ENCODE measurements at places on chromosomes 1 and 21.

- DNase-seq: no peak
Observed at GRCh38 chr1:77434967-77435366, 153.1 kb downstream of the AK5 start.

GRCh38 chr1:116806671-116807070 lies 52.4 kb downstream of the CD2 start:
- no peak for DNase-seq

GRCh38 chr1:192153276-192153675 lies 5.0 kb upstream of the RGS18 start:
- DNase-seq: peak; percentile 41

- DNase-seq: peak; percentile 95
Observed at GRCh38 chr1:207868774-207869721, 41.9 kb downstream of the CD34 start.

- peak; percentile 61 for DNase-seq
Observed at GRCh38 chr1:28374297-28374696, 4.8 kb downstream of the PHACTR4 start.

DNA sequence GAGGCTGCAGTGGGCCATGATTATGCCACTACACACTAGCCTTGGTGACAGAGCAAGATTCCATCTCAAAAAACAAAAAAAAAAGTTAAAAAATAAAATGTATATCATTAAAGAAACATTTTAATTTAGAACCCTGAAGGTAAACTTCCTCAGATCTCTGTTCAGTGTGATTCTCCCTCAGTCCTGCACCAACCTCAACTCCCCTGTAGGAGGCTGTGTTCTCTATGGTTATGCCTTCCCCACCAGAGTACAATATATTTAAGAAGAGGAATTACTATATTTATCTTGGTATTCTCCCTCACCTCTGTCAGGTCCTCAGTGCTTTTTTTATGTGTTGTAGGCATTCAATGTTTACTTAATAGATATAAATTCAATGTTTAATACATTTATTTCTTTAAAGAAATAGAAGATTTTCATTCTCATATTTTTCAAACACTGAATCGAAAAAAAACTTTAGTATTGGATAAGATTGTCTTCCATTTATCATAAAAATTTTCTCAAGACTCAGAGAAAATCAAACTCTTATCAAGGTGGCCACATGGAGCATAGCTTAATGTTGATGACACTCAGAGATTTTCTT lies 4.8 kb upstream of the LRRC8B start:
- DNase-seq: peak; percentile 47

GRCh38 chr1:228180959-228181644 lies 15.5 kb downstream of the IBA57 start:
- DNase-seq: no peak

DNA sequence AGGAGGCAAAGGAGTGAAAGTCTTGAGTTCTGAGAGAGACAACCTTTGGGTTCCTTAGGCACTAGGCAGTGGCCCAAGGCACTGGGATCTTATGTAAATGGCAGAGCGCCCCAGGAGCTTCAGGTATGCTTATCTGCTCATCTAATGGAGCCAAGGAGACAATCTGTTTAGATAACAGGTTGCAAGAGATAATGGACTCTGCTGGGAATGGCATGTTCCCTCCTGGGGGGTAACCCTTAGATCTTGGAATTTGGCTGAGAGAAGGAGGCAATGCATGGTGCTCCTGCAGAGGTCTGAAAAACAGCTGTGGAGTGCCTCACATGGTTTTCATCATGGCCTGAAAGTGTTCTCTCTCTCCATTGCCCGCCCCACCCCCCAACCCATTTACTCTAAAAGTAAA lies 44.1 kb upstream of the WLS start:
- no peak for DNase-seq

DNA sequence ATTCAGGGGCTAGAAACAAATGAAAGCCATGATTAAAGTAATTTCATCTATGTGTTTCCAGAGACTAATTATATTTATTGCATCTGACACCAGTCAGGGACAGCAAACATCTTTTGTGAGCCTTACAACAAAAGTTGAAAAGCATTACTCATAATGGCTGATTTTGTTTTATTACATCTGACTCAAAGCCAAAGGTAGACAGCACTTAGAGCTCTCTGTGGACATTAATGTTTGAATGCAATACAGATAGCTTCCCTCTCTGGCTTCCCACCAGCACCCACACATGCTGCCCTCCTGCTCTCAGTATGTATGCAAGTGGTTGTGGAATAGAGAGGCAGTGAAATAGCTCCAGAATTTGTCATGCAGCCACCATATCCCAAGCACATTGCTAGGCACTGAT lies 198.7 kb downstream of the SETD4 start:
- DNase-seq: no peak

DNA sequence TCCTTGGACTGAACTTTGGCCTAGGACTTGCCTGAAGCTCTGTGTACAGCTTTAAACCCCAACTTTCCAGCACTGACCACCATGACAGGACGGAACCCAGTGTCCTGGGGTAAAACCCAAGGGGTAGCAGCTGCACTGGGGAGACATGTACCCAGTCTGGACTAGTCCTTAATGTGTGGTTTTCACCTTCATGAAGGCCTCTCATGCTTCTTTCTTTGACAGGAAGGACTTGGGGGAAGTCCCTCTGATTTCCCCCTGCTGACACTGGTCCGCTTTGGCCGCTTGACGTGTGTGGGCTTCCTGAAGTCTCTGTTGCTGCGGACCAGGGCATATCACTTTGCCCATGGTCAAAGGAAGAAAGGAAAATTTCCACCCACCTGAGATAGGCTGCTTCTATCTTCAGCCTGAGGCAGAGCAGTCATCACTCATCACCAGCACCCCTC lies 66.3 kb upstream of the PRDX6 start:
- DNase-seq: no peak

DNA sequence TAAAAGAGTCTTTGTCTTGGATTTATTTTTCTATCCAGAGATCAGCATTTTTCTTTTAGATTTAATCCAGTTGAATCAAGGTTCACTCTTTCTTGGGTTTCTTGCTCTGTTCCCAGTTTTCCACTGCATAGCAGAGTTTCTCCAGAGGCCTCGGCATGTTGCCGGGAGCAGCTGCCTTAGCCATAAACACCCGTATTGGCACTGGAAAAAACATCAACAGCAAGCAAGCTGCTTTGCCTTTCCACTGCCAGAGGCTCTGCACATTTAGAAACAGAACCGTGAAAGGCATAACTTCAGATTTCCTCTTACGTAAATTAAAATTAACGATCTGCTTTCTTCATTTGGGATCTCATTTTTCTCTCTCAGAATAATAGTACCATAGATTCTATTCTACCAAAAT lies 181.8 kb upstream of the L1TD1 start:
- no peak for DNase-seq

DNA sequence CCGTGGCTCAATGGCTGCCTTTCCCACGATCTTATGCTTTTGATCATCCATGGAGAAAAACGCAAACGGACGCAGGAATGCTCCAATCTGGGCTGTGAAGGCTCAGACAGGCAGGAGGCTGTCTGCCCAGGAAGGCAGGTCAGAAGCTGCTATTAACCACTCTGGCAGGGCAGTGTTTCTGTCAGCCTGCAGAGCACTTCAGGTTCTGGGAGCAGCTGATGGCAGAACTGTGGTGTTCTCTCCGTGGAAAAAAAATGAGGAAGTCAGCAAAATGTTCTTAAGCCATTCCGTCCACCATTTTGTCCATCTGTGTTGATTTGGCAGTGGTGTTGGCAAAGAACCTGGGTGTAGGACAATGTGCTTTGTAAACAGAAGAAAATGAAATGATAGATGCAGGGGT lies 91.7 kb downstream of the SIM2 start:
- no peak for DNase-seq

DNA sequence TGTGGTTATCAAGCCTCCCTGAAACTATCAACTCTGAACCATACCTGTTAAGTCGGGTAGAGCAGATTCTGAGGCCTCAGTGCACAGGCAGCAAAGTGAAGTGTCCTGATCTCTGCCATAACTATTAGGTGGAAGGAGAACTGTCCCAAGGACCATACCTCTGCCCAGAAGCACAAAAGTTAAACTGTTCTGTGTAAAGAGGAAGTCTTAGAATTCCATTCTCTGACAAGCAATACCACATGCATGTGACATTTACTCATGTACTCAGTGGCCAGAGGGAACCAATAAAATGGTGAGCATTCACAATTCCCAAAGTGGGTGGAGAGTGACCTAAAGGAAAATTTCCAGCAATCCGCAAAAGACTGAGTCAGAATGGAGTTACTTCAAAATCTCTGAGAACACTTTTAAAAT lies 61.0 kb downstream of the TOR3A start:
- DNase-seq: peak; percentile 96

DNA sequence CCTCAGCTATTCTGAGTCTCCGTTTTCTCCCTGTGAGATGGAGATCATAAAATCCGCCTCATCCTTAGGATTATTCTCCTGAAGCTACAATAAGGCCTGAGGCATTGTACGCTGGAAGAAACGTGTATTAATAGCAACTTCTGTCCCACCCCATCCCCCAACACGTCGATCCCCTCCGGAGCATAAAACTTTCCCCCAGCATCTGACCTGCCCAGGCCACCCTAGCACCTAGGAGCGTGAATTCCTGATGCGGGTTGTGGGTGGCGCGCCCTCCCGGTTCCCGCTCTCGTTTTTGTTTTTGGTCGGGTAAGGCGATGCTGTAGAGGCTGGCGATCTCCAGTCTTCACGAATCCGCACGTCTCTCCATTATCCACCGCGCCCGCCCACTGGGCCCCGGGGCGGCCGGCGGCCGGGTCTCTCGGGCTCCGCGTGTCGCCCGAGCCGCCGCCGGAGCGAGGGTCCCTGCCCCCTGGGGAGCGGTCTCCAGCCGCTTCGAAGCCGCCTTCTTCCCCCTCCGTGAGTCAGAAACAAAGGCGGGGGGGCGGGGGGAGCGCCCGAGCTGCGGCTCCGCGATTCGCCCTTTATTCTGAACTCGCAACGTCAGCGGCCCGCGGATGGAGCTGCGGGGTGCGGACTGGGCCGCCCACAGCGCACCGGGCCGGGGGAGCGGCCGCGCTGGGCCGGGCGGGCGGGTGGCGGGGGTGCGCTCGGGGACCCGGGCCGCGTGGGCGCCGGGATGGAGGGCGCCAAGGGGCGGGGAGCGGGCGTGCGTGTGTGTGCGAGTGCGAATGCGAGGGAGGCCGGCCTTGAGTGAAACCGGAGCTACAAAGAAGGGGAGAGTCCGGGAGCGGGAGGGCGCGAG lies at the start of gene PLEKHO1:
Gene PLEKHO1, plus strand, starts transcription at position 646 of the 862 bp plus-strand sequence. CDS start 342 bp downstream, outside the sequence.
- peak; percentile 94 for DNase-seq

DNA sequence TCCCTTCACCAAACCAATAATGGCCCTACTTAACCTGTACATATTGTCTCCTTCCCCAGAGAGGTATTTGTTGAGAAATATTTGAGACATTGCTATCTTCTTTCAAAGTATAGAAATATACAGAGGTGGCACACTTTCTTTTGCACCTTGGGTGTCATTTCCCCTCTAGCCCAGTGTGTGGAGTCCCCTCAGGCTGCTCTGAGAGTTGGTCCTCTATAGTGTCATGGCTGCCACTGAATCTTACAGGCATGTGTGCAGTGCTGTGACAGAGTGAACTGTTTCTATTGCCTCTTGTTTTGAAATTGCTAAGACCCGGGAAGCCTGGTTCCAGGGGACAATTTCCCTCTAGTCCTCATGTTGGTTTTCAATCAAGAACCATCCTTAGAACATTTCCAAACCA lies 140.2 kb upstream of the KCNJ6 start:
- DNase-seq: no peak

DNA sequence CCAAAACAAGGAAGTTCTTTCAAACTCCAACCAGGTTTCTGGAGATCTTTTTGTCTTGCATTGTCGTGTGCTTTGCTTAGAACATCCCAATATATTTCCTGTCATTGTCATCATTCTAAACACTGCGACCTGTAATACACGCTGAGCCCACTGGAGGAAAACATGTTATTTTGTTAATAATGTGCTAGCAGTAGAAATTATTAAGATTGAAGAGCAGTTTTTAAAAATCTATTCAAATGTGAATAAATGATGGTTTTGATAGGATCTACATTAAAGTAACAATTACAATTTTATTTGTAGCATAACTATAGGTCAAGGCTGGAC lies 268.5 kb downstream of the PTPRC start:
- no peak for DNase-seq

- no peak for DNase-seq
Observed at GRCh38 chr21:28083350-28083749, 909.3 kb downstream of the LTN1 start.

DNA sequence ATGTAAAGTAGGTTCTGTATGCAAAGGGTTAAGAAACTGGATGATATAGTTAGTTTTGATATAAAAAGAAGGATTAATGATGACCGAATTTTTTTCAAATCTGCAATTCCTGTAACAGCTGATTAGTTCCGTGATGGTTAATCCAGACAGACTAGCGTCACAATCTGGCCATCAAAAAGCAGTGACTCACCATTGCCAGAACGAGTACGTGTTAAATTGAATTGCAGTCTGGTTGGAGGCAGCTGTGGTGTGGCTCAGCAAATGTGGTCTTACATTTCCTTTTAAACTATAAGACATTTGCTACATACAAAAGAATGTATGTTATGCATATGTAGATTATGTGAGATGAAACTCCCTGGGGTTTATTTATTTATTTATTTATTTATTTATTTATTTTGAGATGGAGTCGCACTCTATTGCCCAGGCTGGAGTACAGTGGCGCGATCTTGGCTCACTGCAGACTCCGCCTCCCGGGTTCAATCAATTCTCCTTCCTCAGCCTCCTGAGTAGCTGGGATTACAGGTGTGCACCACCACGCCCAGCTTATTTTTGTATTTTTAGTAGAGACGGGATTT lies 139.8 kb downstream of the RYR2 start:
- peak; percentile 20 for DNase-seq

- DNase-seq: peak; percentile 91
Observed at GRCh38 chr1:30756545-30757351, 826 bp downstream of the LAPTM5 start.

- DNase-seq: peak; percentile 55
Observed at GRCh38 chr1:170881268-170882265, 53.8 kb upstream of the MROH9 start.

- DNase-seq: no peak
Observed at GRCh38 chr1:76503736-76504135, 363.5 kb upstream of the ST6GALNAC5 start.

GRCh38 chr1:176177764-176178163 lies 29.3 kb downstream of the COP1 start:
- DNase-seq: no peak

DNA sequence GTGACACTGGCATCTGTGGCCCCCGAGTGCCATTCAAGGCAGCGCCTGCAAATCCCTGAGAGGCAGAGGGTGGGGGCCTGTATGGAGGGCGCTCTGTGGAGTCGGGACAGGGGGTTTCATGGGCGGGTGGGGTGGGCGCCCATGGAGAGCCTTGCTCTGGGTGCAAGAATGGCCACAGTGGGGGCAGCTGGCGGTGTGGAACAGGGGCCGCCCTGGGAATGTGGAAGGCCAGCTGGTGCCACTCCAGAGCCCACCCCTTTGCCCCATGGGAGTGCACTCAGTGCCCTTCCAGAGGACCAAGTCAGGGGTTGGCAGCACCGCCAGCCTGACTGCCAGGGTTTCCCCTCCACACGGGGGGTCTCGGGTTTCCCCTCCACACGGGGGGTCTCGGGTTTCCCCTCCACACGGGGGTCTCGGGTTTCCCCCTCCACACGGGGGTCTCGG lies 55.0 kb upstream of the TRAPPC10 start:
- DNase-seq: no peak

- DNase-seq: no peak
Observed at GRCh38 chr1:167105271-167106118, 11.6 kb downstream of the STYXL2 start.

Measured in astrocyte of the hippocampus (primary cell).